ENCODE measurements at places on chromosomes 3 and 15.

GRCh38 chr3:93981649-93982048, 1.7 kb downstream of the ARL13B start:
- no peak for DNase-seq

- DNase-seq: no peak
These were observed 342.9 kb downstream of the THSD4 start for GRCh38 chr15:71458089-71458660.

- no peak for DNase-seq
These were observed 128.4 kb downstream of the IGF1R start for GRCh38 chr15:98776607-98777281.

DNA sequence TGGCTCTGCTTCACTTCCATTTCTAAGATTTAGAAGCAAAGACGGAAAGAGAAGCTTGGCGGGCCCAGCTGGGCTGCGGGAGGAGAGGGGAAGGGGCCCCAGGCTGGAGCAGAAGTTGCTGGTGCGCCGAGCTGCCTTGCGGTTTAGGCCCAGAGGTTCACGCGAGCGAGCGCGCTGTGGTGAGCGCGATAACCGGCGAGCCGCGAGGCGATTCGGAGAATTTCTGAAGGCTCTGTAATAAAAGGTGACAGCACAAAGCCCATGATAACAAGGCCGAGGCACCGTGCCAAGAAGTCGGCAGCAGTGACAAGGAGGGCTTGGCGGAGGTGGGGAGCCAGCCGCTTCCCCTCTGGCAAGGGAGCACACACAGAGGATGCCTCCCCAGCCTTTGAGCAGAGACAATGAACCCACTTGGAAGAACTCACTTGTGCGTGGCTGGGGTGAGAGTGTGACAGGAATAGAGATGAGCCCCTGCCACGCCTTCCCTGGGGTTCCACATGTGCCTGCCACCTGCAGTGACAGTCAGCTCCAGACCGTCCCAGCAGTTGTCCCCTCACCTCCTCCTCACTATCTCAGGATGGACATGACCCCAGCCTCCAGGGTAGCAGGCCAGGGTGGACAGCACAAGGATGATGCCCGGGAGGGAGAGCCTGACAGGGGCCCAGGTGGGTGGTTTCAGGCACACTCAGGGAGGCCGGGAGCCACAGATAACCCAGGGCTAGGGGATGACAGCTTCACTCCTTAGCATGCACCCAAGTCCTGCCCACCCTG, 315.2 kb downstream of the UACA start:
- no peak for DNase-seq

DNA sequence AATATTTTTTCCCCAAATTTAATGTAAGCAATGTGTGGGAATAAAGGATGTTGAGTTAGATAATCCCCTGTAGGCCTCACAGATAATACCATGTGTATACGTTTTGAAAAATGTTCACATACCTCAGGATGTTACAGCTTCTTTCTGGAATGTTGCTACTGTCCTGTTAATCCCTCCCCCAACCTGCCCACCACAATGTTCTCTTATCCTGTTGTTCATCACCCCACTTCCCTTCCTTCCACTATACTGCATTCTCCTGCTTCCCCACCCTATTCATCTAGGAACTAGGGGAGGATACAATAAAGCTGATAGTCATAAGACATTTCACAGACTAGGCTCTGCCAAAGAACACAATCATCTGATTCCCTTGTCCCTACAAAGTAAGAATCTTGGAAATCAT, 92.1 kb downstream of the IGF2BP2 start:
- no peak for DNase-seq

DNA sequence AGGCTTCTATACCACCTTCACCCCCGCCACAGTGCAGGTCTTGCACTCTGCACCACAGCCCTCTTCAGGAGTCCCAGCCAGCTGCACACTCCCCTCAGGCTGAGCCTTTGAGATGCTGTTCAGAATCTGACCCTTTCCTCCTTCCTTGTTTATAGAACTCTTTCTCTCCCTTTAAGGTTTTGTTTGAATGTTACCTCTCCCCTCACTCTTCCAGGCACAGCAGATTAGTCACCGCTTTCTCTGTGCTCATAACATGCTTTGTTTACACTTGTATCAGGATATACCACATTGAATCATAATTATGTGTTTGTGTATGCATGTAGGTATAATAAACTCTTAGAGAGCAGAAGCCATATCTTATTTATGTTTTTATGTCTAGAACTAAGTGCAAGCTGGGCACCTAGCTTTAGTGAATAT, 168.4 kb upstream of the BCL6 start:
- no peak for DNase-seq

DNA sequence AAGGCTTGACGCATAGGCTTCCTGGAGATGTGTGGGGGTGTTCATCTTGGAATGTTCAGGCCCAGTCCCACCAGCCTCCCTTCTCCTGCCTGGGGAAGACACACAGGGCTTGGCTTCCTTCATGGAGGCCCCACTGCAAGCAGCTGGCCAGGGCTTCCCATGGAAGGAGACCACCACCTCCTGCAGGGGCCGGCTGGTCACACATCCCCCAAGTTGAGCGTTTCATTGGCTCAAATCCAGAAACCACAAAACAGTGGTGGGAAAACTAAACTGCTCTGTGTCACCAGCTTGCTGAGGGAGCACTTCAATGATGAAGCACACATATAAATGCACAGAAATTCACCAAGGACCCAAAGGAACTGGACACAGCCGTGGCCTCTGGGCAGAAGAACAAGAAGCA, 8.3 kb downstream of the IQSEC1 start:
- no peak for DNase-seq

DNA sequence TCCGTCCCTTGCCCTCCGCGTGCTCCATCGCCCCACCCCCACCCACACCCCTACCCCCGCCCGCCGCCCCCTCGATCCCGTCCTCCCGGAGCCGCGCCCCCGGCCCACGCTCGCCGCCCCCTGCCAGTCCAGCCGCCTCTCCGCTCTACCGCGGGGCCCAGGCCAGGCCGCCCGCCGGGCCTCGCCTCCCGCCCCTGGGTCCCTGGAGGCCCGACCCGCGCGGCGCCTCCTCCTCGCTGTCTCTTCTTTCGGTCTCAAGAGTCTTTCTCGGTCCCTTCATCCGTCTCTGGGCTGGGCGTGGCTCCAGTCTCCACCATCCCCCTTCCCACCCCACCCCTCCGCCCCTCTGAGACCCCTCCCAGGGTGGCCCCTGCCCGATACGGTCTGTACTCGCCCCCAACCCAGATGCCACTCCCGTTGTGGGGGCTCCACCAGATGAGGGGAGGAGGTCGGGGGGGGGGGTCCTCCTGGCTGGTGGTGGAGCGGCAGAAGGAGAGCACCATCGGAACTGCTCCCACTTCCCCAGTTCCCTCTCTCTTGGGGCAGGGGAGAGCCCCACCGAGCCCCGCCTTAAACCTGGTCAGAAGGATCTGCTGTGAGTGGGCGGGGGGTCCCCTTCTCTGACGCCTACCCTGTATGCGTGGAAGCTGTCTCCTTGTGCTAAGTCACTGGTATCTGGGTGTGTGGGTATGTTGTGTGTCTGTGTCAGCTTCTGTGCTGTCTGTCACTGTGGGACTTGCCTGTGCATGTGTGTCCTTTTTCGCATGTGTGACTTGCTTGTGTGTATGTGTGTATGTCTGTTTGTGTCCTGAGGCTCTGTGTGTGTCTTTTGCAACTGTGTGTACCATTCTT, 1.0 kb downstream of the PRKCD start:
- DNase-seq: peak; percentile 24

- DNase-seq: no peak
These were observed 83.6 kb upstream of the SLCO3A1 start for GRCh38 chr15:91769894-91770293.

DNA sequence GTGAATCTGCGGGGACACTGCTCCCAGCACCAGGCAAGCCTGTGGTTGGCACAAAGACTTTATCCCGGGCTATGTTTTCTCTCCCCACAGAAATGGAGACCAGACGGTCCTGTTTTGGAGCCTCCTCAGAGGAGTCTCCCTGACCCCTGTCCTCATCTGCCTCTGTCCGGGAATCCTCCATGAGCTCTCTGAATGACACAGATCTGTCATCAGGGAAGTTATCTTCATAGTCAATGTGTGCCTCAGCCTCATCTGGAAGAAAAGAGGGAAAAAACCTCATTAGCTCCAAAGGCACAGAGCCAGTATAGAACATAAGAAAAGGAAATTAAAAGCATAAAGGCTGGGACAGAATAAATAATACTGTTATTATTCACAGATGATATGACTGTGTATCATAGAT, 40.0 kb downstream of the CRTAP start:
- no peak for DNase-seq

DNA sequence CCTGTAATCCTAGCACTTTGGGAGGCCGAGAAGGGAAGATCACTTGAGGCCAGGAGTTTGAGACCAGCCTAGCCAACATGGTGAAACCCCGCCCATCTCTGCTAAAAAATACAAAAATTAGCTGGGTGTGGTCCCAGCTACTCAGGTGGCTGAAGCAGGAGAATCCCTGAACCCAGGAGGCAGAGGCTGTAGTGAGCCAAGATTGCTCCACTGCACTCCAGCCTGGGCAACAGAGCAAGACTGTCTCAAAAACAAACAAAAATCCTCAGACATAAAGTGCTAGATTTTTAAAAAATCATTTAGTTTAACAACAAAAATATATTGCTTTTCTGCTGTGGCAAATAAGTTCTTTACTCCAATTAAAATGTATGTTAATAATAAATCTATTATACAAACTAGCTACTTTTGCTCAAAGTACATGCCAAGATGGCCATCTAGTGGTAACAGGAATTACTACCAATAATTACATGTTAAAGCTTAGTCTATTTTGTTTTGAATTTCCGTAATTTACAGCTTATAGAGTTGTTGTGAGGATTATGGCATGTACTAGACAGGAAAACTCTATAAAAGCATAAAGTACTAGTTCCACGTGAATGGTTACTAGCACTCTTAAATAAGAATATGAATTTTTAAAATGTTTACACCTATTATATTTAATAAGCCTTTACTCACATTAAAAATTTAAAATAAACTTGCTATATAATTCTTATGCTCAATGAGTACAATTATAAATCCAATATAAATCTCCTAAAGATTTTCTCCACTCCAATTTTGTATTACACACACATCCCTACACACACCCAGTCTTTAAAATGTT, 39.0 kb downstream of the GABPB1 start:
- DNase-seq: no peak

DNA sequence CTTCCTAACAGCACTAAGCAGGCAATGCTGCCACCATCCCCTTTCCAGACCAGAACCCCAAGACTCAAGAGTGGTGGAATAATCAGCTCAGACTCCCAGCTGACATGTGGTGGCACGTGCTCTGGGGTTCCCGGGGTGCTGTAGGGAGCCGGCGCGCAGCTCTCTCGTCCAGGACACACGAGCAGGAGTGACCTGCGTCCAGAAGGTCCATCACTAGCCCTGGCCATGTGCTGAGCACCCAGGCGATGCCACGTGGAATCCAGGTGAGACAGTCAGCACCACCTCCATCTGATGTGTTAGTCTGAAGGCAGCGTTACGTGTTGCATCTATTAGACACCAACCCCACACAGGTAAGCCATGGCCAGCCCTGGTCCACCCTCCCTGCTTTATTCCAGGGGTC, 78.2 kb downstream of the VGLL4 start:
- DNase-seq: no peak

- no peak for DNase-seq
These were observed 7.3 kb downstream of the TADA3 start for GRCh38 chr3:9784965-9785364.

DNA sequence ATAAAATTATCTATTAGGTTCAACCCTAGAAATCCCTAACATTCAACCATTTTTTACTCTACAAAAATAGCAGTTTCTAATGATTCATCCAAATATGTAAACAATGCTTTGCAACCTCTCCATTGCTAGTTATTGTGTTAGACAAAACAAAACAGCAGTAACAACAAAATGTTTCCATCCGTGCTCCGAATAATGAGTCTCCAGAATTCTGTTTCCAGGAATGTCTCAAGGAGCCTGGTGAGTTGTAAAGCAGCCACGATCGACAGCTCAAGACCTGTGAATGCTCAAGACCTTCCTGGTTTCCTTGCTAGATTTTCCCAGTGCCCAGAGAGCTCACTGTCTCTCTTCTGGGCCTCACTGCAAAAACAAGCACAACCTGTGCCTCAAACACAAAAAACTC, 49.9 kb downstream of the CHRD start:
- no peak for DNase-seq

GRCh38 chr3:54928046-54928770, at the start of gene LRTM1:
LRTM1 (minus strand) TSS chr3:54928059; CDS start chr3:54927911, 148 bp downstream.
- DNase-seq: no peak

GRCh38 chr3:31705736-31706135, 173.0 kb downstream of the STT3B start:
- no peak for DNase-seq

GRCh38 chr3:67381667-67382272, 272.6 kb downstream of the SUCLG2 start:
- no peak for DNase-seq

DNA sequence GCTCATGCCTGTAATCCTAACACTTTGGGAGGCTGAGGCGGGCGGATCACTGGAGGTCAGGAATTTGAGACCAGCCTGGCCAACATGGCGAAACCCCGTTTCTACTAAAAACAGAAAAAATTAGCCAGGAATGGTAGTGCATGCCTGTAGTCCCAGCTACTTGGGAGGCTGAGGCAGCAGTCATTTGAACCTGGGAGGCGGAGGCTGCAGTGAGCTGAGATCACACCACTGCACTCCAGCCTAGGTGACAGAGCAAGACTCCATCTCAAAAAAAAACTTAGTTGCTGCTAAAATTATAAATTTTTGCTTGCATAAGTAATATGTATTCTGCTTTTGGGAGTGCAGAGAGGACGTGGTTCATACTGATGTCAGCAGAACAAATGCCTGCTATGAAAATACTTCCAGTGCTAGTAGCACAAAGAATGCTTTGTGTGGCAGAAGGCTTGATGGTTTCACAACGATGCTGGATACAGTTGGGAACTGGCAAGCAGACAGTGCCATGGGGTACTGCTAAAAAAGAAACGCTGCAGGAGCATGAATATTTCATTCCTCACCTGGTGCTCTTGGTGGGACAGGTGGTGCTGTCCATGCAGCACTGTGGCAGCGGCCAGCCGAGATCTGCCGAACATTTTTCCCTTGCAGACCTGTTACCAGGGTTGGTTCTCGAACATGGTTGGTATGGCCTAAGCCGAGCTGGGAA, 31.1 kb downstream of the FBXL22 start:
- DNase-seq: no peak

GRCh38 chr15:77617476-77618230, 15.1 kb downstream of the LINGO1 start:
- no peak for DNase-seq

DNA sequence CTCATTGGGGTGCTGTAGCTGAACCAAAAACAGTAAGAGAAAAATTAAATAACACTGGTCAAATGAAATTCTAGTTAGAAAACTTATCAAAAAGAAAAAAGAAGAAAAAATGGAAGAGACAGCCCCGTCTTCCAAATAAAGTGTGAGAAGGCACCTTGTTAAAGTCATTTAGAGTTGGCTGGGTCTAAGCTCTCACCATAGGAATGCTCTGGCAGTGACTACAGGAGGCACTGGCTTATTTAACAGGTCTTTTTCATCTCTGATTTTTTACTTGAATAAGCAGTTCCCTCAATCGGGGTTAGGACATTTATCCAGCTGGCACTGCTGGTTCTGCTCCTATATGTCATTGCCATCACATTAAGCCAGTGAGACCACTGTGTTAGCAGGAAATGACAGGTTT, 1.6 kb upstream of the ABI3BP start:
- DNase-seq: no peak

Measured in activated T-helper 1 cell treated with anti-CD3 and anti-CD28 coated beads, Interleukin-2, amount 50 U/mL, for 16 hours (primary cell).